OCI-LY7 (cell line): ENCODE measurements at places on chromosomes 4 and X. TPM values are rescaled to one million over a fixed set of nuclear protein-coding genes. Genes with fewer than 3 reads are reported as not detected.

DNA sequence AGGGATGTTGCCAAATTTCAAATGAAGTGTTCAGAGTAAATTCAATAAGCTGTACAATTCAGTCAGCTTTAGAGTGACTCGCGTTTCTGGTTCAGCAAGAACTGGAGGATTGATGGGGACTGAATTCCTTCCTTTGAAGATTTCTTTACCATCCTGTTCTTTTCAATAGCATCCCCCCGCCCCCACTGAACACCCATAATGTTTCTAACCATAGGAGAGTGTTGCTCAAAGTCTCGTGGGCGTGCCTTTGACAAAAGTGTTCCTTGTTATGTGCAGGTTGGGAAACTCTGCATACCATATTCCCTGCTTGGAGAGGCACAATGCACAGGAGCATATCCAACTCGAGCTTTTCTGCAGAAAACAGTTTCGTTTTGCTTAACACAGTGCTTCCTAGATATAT lies 323.5 kb upstream of the CASK start:
- no peak for DNase-seq

DNA sequence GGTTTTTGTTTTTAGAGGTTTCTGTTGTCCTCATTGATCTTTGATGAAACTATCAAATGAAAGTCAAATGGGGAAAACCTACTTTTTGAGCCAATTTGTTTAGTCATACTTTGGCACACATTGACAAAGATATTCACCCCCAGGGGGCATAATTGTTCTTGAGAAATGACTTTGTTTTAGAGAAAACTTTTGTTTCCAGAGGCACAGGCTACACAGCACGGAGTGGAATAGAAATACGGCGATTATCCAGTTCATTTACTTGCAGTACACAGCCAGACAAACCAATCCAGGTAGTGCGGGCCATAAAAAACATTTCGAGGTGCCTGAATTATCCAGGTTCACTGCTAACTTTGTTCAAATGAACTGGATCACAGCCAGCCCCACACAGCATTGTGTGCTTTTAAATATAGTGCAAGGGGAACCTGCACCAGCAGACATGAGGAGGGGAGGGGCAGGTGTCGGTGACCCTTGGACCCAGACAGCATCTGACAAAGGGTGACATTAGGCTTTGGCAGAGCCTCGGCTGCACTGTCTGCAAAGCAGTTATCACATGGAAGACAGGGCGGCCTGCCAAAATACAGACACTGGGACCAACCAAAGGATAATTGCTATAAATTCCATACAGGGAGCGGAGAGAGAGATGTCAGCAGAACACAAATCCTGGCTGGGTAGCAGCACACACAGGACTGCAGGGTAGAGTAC lies 179.6 kb upstream of the NOCT start:
- no peak for DNase-seq

DNA sequence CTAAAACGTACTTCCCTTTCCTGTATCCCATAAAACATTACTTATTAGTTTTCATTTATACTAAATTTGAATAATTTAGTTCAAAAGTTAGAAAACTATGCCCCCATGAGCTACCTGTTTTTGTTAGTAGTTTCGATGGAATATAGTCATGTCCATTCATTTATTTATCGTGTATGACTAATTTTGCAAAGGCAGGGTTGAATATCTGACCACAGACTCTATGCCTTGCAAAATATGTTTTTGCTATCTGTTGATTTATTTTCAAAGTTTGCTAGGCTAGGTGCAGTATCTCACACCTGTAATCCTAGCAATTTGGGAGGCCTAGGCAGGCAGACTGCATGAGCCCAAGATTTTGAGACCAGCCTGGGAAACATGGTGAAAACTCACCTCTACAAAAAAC lies 78.4 kb downstream of the PDS5A start:
- no peak for DNase-seq

HMGN5 gene
- 14.8 and 15.3 TPM in 2 replicates for total RNA-seq

- no peak for DNase-seq
Measured at GRCh38 chrX:45571453-45571852, 370.8 kb upstream of the DIPK2B start.

- no peak for DNase-seq
Measured at GRCh38 chr4:162804351-162804924, 362.3 kb downstream of the NAF1 start.

ARHGAP6 gene
- total RNA-seq = not detected in 2 replicates

DNA sequence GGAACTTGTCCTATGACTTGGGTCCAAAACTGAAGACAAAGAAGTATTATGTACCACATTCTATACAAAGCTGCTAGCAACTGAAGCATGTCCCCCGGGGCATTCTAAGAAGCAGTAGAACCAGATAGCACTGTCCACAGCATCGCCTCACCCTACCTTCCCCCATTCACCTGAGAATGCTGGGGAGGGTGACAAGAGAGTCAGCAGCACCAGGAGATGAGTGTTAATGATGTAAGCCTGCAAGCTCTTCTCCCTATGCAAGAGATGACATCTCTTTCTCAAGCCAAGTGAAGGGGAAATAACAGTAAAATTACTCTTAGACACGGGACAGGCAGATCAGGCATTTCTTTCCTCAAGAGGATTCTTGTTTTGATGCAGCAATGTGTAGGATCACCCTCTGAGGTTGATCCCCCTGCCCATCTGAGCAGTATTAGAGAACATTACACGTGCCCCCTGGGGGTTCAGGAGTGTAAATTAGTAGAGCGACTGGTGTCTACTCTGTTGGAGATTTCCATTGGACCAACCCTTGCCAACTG lies 13.9 kb upstream of the TLR1 start:
- no peak for DNase-seq

DNA sequence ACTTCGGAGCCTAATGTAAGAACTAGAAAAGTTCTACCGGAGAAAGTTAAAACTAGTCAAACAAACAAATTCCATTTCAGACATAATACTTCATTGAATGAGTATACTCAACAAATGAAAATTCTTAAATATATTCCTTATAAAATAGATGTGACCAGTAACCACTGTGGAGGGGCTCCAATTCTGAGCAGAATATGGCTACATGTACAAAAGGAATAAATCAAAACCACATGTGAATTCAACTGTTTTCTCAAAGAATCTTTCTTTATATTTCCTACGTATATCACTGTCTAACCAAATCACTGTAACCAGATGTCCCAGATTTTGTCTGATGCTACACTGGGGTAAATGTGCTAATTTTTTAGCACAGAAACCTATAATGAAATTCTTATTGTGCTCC lies 49.0 kb downstream of the HTN1 start:
- DNase-seq = no peak

DNA sequence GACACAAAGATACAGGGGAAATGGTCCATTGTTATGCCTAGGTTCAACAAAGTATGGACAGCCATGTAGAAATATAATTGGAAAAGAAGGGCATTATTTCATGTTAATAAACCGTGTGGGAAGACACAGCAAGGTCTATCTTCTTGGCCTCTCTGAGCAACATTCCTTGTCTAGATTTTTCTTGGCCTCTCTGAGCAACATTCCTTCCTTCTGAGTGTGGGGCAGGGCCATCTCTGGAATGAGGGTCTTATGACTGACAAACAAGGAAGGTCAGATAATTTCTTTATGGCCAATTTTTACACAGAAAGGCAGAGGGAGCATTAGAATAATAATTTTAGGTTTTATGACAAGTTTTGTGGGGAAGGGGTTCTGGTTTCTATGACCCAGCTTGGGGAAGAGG lies 24.3 kb upstream of the MAOA start:
- no peak for DNase-seq

- no peak for DNase-seq
Measured at GRCh38 chr4:53994382-53995102, 69.9 kb downstream of the CHIC2 start.

DNA sequence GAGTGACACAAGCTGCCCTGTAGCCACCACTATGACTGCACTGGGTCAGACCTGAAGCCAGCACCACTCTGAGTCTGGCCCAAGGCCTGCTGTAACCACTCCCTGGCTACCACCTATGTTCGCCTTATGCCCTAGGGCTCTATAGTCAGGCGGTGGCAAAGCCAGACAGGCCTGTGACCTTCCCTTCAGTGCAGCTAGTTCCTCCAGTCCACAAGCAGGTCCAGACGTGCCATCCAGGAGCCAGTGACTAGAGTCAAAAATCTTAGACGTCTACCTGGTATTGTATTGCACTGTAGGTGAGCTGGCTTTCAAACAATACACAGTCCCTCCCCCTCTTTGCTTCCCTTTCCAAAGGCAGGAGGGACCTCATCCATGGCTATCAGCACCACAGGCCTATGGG lies 54.0 kb upstream of the RNF128 start:
- DNase-seq = no peak

GRCh38 chrX:154784149-154784995 lies 20.9 kb downstream of the MPP1 start:
- no peak for DNase-seq

SHROOM3 gene
- not detected in 2 replicates for total RNA-seq

DNA sequence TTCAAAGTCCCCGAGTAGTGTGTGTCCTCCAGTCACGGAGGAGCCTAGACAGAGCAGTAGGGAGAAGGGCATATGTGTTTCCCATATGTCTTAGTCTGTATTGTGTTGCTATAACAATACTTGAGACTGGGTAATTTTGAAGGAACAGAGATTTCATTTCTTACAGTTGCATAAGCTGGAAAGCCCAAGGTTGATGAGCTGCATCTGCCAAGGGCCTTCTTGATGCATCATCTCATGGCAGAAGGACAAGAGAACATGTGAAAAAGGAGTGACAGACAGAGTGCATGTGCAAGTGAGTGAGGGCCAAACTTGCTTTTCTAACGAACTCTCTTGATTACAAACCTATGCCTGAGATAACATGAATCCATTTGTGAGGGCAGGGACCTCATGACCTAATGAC lies 243.4 kb downstream of the ARHGAP10 start:
- DNase-seq = no peak

DNA sequence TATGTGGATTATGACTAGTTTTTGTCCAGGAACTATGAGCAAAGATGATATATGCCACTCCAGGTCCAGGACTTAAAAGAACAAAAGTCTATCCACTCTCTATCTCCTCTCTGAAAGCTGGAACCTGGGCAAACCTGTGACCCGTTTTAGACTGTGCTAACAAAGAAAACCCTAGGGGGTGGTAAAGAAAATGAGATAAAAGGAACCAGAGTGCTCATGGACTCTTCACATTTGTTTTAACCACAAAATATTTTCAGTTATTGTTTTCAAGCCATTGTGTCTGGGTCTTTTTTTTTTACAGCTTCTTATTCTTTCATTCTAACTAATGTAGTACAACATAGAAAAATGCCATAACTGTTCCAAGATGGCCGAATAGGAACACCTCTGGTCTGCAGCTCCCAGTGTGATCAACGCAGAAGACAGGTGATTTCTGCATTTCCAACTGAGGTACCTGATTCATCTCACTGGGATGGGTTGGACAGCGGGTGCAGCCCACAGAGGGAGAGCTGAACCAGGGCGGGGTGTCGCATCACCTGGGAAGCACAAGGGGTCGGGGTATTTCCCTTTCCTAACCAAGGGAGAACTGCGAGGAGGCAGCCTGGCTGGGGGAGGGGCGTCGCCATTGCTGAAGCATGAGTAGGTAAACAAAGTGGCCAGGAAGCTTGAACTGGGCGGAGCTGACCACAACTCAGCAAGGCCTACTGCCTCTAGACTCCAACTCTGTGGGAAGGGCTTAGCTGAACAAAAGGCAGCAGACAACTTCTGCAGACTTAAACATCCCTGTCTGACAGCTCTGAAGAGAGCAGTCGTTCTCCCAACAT lies 45.1 kb downstream of the CHM start:
- DNase-seq = no peak

DNA sequence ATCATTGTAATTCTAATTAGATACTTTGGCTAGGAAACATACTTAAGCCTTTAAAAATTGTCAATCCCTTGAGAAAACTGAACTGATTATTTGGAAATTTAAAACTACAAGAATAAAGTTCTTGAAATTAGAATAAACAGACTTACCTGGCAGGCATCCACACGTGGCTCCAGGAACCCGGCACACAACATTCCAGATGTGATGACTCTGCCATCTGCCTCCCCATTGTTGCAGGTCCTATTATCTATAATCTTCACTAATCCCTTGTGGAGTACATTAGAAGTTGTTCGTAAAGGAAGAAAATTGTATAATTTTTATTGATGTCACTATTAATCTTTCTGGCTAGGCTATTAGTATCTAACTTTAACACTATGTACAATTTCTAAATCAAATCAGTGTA lies 16.2 kb upstream of the GNRHR start:
- no peak for DNase-seq

- no peak for DNase-seq
Measured at GRCh38 chr4:99722725-99723124, 65.1 kb upstream of the C4orf54 start.

- no peak for DNase-seq
Measured at GRCh38 chrX:9738151-9738550, 27.5 kb downstream of the GPR143 start.

DNA sequence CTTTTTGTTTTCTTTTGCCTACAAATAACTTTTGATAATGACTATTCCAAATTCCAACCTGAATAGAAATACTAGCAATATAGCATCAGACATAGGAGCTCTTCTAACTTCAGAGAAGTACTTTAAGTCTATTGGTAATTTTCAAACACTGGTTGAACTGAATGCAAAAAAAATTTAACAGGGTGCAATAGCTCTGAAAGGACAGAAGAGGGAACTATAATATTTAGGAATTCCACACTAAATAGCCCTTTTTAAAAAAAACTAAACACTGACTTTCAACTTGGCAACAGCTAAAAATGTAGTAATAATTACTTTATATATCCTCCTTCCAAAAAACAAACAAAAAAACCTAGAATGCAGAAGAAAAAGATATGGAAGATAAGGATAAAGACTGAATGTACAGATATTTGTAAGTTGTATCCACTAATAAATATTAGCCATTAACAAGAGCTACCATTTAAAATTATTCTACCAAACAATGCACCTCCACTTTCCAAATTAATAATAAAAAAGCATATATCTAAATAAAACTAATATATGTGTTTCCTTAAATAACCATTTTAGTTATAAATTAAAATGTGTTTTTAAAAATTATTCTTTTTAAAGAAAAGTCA lies 81.4 kb downstream of the FBXW7 start:
- peak; percentile 47 for DNase-seq

PGAM4 gene
- 0.53 TPM in 1 of 2 replicates, not detected in the other for total RNA-seq
